Regular cardiac myocyte (primary cell): ENCODE measurements at places on chromosomes 5 and 9. TPM values are rescaled to one million over a fixed set of nuclear protein-coding genes. Genes with fewer than 3 reads are reported as not detected.

Gene C5orf52
- total RNA-seq = not detected in 2 replicates

Gene SLC34A1
- total RNA-seq = not detected in 2 replicates

Gene IRF1
- total RNA-seq = 17.8 and 19.2 TPM in 2 replicates

Gene PPP3R2
- not detected in 2 replicates for total RNA-seq

Gene KIF4B
- total RNA-seq = under 0.01 TPM in 1 of 2 replicates, not detected in the other

Gene CCDC183
- total RNA-seq = under 0.01 and 0.28 TPM in 2 replicates

Gene INSL6
- total RNA-seq = not detected in 2 replicates

Gene IL31RA
- under 0.01 and 0.19 TPM in 2 replicates for total RNA-seq

Gene INSYN2B
- 24.0 and 39.7 TPM in 2 replicates for total RNA-seq

Gene C9orf50
- total RNA-seq = 0.28 TPM in 1 of 2 replicates, not detected in the other

Gene PRR16
- 5.9 and 8.6 TPM in 2 replicates for total RNA-seq
